ENCODE measurements at places on chromosomes 1 and 21.

- no peak for DNase-seq
These were observed 1164.4 kb upstream of the ADGRL4 start for GRCh38 chr1:80170811-80171485.

- DNase-seq, result no peak
These were observed 13.1 kb downstream of the FGGY start for GRCh38 chr1:59309795-59310548.

- DNase-seq, result no peak
These were observed 151.6 kb downstream of the KCTD3 start for GRCh38 chr1:215718575-215719287.

DNA sequence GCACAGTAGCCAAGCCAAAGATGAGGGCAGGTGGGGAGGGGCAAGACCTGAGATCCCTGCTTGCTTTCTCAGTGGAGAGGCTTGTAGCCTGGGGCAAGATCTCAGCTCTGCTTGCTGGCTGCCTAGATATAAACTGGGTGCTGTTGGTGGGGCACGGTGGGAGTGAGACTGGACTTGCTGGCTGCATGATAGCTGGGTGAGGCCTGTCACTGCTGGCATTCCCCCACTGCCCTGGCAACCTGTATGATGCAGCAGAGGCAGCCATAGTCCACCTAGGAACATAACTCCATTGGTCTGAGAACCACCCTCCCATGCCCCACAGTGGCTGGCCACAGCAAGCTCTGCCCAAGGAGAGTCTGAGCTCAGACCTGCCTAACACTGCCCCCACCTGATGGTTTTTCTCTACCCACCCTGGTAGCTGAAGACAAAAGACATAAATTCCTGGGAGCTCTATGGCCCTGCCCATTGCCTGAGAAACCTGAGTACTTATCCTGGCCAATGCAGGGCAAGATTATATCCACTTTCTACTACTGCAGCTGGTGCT lies 261.9 kb upstream of the DEPDC1 start:
- DNase-seq, result no peak

DNA sequence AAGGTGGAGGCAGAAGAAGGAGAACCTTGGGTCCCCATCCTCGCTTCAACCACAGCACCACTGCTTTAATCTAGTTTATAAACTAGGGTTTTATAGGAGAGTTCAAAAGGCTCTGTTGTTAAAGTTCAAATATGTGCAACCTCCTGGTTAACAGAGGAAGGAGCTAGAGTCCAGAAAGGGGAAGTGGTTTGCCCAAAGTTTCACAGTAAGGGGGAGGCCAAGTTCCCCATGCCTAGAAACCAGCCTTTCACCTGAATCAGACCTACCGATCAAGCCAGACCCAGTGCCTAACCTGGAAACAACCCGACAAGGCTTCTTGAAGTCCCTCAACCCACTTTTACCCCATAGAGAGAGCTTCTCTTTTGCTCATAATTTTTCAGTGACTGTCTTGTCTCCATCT lies 106.5 kb downstream of the PLPP3 start:
- no peak for DNase-seq

DNA sequence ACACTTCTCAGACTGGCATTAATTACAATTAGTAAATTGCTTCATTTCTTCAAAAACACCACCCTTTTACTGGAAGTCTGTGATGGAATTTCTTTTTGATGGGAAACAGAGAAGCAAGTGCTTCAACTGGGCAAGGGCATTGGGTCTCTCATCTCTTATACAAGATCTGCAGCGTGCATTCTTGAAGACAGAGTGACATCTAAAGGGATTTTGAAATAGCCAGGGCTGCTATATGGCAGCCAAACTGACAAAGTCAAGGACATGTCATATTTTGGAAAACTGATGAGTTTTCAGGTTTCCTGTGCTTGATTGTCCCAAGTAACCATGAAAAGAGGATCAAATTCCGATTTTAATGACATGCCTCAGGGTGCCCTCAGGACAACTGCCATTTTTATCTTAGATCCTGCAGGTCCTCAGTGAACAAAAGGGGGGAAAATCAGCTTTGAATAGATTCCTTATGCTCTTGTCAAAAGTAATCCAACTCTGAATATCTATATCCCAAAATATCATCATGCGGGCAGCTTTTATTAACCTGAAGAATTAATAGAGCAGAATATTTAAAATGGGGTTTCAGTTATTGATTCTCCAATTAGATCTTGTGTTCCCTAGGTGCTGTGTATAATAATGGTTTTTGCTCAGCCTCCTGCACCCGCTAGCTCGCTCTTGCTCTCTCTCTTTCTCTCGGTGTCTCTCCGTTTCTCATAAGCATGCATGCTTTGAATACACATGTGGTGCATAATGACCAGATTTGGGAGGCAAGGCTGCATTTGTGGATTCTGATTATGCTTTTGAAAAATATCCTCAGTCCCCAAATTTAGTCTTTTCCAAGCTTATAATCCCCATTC lies 221.8 kb downstream of the TTLL7 start:
- DNase-seq, result no peak

DNA sequence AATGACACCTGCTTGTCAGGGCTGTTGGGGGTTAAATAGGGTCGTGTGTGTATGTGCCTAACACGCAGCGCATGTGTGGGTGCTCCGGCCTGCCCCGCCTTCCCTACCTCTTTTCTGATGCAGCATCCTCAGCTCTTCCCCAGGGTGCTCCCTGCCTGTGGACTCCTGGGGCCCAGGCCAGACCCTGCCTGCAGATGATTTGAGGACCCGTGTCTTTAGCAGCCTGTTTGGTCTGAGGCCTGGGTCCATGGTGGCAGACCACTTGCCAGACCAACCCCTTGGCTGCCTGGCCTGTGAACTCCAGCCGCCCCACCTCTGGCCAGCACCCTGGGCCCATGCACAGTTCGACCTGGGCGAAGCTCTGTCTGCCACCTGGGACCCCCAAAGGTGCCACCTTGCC lies 57.0 kb upstream of the SIM2 start:
- DNase-seq, result no peak

- no peak for DNase-seq
These were observed 6.8 kb downstream of the SEMA4A start for GRCh38 chr1:156160000-156160742.

DNA sequence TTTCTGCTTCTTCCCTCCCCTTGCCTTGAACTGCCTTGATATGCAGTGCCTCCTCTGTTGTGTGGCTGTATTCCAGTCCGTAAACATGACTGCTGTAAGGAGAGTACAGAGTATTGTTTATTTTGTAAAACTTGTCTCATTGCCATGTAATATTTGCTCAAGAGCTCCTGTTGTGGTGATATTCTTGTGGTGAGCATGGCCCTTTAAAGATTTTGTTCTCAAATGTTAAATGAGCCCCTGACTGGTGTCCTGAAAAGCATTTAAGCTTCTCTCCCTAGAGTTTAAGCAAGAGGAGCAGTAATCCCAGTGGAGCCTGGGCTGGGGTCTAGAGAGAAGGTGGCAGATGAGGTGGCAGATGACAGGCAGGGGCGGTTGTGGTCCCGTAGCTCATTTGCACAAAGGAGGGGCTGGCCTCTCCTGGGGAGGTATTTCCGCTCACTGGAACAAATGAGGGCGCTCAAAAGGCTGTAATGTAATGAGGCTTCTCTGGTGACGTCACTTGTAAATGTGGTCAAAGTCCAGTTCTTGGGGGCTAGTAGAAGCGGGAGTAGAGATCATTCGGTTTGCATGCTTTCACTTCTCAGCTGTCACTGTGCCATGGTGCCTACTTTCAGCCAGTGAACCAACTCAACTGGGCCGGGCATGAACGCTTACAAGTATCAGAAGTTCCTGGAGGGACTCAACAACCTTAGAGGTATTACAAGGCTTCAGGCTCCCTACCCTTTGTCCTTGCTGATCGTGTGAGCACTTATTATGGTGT lies 46.0 kb upstream of the MACF1 start:
- no peak for DNase-seq

GRCh38 chr1:7343882-7344281 lies 427.2 kb upstream of the VAMP3 start:
- DNase-seq, result no peak

- DNase-seq, result no peak
These were observed 19.1 kb upstream of the SLC35F3 start for GRCh38 chr1:233885196-233885920.

DNA sequence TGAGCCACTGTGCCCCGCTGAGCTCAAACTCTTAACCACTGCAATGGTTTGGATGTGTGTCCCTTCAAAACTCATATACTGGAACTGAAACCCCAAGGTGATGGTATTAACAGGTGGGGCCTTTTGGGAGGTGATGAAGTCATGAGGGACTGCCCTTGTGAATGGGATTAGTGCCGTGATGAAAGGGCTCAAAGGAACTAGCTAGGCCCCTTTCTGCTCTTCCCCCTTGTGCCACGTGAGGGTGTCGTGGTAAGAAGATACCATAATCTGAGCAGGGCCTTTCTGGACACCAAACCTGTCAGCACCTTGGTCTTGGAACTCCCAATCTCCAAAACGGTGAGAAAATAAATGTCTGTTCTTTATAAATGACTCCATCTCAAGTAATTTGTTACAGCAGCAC lies 45.5 kb upstream of the SPOCD1 start:
- DNase-seq, result no peak

DNA sequence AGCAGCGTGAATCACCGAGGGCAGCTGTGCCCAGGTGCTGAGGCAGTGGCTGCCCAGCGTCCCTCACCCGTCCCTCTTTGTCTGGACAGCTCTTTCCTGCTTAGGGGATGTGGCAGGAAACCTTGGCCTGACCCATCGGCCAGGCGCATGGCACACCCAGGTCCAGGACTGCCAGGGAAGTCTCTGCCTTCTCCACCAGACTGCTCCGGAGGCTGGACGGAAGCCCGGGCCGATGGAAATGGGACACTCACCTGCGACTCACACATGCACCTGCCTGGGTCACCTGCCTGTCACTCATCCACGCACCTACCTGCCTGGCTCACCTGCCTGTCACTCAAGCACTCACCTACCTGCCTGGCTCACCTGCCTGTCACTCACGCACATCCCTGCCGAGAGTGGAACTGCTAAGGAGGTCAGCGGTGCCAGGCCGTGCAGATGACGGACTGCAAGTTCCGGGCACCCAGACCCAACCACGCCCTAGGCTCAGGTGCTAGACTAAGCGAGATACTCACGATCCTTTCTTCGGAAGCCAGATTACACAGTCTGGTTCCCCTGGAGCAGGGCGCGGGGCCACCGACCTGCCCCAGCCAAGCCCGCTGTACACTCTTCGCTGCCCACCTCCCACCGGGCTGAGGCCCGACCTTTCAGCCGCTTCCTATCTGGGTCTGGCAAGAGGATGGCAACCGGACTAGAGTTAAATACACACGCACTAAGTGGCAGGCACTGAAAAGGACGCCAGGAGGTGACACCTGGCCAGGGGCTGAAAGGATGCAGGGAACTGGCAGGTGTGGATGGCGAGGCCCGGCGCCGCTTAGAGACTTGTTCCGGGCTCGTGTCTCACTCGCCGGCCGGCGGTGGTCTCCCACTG lies 1.1 kb downstream of the UBE2J2 start:
- DNase-seq, result no peak

DNA sequence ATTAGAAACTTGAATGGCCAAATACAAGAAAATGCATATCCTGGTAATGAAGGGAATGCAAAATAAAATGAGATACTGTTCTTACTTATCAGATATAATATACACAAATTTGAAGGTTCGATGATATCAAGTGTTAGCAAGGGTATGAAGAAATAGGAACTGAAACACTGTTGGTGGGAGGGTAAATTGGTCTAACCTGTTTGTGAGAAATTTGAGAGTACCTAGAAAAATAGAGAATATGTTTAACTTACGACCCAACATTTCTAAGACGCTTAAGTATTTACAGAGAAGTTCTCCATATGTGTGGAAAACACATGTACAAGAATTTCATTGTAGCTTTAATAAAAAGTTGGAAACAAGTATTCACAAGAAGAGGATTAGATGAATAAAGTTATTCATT lies 25.9 kb downstream of the ATG4C start:
- no peak for DNase-seq

DNA sequence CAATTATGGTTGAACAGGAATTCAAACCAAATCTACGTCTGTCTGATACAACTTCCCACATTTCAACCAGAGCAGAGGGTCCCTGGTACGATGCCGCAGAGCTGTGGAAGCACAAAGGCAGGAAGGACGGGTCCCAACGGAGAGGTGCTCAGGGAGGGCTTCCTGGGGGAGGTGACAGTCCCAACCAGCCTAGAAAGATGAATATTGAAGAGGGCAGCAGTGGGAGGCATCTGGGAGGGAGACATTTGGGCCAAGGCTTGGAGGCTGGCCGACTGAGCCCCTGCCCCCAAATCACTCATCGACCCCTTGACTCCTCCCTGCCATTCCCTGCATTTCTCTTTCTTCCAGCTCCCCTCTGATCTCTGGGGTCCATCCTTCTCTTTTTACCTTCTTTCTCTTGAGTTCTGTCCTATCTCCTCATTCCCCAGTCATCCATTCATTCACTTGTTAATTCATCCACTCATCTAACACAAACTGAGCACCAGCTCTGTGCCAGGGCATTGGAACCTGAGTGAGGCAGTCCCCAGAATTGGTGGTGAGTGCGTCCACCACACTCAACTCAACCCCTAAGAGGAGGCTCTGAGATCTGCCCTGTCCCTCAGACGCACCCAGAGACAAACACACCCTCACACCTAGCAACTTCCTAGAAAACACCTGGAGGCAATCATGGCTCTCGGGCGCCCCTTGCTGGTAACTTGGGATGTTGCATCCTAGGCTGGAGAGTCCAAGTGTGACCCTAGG lies 13.2 kb upstream of the CELA3B start:
- DNase-seq, result peak; percentile 59

DNA sequence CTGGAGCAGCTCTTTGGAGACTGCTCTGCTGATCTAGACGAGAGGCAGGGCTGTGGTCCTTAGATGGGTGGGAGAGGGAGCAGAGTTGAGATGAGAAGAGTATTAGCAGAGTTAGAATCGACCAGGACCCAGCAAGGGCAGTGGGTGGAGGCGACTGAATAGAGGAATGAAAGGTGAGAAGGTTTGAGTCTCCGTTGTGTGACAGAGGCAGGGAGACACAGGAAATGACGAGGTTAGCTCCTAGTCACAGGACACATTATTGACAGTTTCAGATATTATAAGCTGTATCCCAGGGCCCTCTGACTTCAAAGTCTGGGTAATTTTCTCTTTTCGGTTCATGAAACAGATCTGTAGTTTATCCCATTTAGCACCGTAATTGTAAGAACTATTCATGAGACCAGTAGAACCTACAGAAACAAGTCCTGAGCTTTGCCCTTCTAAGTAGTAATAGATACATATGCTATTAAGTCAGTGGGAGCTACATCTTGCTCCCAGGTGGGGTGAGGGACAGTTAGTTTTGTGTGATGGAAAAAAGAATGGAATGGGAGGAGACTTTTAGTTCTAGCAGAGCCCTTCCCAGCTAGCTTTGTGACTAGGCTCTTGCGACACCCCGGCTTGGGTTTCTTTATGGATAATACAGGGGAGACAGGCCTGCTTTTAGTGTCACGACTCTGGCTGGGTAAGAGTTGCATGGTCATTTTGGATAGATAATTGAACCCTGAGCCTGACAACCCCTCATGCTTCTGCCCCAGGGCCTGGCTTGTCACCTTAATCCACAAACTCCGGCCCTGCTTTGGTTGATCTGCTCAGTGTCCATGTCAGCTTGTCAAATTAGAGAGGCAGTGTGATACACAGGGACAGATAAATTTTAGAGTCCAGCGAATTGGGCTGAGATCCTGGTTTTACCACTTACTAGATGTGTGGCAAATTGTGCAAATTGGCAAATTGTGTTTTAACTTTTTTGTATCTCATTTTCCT lies 70.2 kb downstream of the UCK2 start:
- no peak for DNase-seq

Data from stimulated activated CD4-positive, alpha-beta T cell treated with anti-CD3 and anti-CD28 coated beads, Interleukin-1b, Interleukin-23, amount 100 ng/mL, for 1 hour (primary cell).